Kidney tubule cell (primary cell): ENCODE measurements at places on chromosomes 7 and 10.

DNA sequence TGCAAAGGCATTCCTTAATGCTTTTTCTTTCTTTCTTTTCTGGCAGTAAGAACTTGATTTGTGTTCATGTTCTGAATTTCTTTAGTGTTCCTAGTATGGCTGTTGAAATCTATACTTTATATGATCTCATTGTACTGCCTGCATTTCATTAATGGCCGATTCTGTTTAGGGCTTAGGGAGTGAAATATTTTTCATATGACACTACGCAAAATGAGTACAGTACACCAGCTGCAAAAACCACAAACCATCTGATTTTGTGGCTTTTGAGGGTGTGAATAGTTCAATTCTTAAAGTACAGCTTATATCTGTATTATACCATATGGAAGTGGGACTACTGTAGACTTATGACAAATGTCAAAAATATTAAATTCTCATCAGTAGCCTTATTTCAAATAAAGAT lies 69.1 kb upstream of the FOXP2 start:
- DNase-seq: peak; percentile 1

- DNase-seq: no peak
Observed at GRCh38 chr10:35554036-35554435, 51.1 kb upstream of the GJD4 start.

- DNase-seq: no peak
Observed at GRCh38 chr7:135599471-135599870, 41.8 kb downstream of the NUP205 start.

- DNase-seq: no peak
Observed at GRCh38 chr10:6020826-6021225, 41.3 kb downstream of the IL2RA start.

- DNase-seq: peak; percentile 10
Observed at GRCh38 chr10:50360077-50360850, 108.9 kb upstream of the ASAH2 start.

DNA sequence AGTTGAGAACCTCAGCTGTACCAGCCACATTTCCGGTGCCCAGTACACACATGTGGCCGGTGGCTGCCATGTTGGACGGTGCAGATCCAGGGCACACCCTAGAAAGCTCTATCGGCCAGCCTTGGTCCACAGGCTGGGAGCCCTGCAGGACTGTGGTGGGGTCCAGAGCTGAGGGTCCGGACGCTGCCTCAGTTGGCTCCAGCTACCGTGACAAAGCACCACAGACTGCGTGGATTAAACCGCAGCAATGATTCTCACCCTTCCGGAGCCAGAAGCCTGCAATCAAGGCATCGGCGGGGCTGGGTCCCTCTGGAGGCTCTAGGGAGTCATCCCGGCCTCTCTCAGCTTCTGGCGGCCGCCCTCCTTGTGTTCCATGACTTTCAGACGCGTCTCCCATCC lies 50.1 kb downstream of the PDGFA start:
- DNase-seq: no peak

GRCh38 chr7:158329014-158329610 lies 258.5 kb downstream of the PTPRN2 start:
- no peak for DNase-seq

- DNase-seq: peak; percentile 59
Observed at GRCh38 chr10:101694674-101695403, at the start of gene FBXW4. FBXW4 (minus strand) TSS chr10:101695170; CDS start chr10:101695105, 65 bp downstream.

DNA sequence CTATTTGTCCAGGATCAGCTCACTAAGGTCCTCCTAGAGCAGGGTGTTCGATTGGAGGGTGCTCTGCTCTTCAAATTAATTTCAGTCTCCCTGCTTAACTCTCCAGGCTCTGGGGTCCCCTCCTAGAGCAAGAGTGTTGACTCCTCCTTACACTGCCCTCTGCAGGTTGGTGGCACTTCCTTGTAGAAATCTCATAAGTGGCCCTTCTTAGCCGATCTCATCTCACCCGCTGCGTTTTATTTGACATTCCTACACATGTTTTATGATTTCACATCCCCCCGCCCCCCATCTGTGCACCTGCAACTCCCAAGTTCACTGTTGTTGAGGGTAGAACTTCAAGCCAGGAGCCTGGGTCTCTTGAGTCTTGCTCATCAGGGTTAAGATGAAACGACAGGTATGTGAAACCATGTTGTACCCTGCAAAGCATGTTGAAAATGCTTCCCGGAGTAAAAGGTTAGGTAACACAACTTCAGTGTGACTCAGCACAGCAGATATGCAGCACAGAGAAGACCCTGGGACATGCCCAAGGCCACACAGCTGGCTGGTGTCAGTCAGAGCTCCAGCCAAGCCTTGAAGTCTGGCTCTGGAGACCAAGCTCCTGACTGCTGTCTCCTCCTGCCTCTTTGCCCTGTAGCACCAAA lies 171.2 kb downstream of the PRKAG2 start:
- peak; percentile 87 for DNase-seq

DNA sequence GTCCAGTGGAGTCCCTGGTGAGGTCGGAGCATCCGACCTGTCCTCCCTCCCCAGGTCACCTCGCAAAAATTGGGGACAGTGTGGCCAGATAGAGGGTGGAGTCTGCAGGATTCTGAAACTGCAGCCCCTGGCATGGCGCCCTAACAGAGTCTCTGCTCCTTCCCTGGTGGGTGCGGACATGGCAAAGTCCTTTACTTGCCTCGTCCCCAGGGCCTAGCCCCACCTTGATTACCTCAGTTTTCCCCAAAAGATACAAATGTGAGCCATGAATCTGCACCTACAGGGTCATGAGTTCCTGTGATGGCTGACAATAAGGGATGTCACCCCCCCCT lies 47.7 kb downstream of the NPVF start:
- DNase-seq: no peak

DNA sequence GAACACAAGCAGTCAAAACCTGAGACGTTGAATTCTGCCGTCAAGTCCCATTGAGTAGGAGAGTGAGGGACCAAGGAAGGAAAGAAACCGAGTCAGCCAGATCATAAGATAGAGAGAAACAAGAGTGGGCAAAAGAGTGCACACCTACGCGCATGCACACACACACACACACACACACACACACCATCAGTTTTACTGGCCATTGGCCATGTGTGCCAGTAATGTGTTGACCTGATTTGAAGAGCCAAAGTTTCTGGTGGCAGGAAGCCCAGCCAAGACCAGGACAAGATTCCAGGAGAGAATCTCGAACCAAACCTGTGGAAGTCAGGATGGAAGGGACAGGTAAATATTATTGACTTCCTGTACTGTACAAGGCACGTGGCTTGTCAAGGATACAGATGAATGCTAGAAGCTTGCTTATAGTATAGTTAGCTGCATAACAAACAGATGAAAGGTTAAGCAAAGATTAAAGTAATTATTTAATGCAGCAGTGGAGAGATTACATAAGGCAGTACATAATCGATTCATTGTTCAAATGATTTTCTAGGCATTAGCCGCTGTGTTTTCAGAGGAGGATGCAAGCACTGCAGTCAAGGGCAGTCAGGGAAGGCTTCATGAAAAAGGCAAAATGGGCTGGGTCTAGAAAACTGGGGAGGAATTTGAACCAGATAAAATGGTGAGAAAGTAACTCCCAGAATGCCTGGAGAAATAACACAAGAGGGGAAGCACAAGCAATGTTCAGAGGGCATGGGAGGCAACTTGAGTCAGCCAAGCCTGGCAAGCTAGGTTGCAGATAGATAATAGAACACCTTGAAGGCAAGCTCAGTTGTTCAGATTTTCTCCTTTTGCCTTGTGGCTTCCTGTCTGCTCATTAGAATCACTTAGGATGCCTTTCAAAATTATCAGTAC lies 2.7 kb upstream of the HYCC1 start:
- DNase-seq: no peak

- no peak for DNase-seq
Observed at GRCh38 chr7:1237704-1238255, 5.1 kb downstream of the UNCX start.

DNA sequence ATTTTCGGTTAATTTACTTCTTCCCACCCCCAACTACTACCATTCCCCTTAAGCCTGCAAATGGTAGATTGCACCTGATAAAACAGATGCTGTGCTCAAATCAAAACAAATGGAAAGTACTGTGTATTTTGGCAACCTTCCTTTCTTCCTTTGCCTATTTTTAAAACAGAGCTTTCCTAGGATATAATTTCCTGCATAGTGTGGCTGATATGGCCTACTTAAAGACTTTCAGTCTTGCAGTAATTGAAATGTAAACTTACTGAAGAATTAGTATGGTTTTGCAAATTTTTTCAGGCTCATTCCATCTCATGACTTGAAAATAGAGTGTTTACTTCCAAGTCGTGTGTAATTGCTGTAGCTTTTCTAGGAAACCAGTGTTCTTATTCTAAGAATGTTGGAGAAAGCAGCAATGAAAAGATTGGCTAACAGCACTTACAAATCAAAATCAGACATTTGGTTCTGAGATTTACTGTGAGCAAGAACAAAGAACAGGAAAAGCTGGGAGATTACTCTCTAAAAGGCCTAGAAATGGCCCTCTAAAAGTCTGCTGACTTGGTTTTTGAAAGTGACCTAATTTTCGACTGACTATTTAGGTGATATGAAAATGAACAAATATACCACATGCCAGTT lies 52.0 kb downstream of the REEP3 start:
- DNase-seq: no peak

DNA sequence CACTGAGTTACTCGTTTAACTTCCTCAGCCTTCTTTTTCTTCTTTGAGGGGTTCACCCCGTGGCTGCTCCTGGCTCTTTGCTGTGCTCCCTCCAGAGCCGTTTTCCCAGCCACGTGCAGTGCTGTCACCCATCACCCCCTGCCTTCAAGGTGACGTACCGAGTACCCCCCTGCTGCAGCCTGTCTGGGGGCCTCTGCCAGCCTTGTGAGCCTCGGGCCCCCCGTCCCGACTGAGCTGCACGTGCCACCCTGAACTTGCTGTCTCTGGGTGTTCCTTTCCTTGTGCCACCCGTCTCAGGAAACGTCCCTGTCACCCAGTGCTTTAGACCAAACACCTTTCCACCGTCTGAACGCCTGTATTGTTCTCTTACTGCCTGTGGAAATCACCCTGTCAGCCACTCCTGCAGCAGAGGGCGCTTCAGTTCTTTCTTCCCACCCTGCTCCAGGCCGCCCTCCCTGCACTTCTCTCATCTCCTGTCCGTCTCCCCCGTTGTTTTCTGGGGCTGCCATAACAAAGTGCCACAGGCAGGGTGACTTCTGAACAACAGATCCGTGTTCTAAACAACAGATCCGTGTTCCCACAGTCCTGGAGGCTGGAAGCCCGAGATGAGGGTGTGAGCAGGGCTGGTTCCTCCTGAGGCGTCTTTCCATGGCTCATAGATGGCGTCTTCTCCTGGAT lies 44.6 kb downstream of the WDR37 start:
- DNase-seq: no peak

DNA sequence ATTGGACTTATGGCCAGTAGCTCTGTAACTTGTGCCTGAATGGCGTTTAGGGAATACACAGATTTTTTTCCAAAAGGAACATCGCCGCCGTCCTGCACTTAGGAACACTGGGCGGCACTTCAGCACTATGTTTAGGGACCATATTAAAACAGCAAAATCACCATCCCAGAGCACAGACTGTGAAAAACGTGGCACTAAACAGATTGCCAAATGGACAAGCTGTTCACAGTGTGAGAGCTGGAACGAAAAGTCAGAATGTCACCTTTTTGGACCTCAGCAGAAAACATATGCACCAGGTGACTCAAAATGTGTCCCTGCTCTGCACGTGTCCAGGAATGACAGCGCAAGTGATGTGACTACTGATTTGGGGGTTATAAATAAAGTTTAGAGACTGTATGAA lies 87.9 kb downstream of the ODAD2 start:
- DNase-seq: no peak

- DNase-seq: no peak
Observed at GRCh38 chr10:527416-527815, 162.1 kb downstream of the DIP2C start.

DNA sequence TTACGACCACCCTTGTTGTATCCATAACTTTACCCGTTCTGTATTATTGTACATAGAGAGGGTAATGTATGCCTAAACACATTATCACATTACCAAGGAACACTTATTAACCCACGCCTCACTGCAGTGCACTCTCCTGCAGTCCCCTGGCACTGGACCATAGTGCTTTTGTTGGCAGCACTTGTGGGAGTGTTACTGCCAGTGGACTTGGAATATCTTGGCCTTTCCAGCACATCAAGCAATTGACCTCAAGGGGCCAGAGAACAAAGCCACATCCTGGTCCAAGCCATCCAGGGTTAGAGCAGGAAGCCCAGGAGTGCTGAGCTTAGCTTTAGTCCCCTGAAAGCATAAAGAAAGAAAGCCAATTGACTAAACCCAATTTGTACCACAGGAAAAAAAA lies 304.2 kb downstream of the PCDH15 start:
- DNase-seq: no peak

DNA sequence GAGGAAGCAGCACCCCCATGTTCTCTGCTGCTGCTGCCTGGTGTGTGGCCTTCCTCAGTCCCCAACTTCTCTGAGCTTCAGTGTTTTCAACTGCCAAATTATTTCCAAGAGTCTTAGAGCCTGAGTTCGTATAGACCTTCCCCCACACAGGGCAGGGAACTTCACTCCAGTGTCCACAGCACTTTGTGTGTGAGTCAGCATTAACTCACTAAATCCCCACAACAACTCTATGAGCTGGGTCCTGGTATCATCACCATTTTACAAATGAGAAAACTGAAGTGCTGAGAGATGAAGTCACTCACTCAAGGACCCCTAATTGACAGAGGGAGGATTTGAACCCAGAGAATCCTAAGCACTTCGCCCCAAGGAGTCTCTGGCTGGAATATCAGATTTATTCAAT lies 48.3 kb downstream of the ADCYAP1R1 start:
- DNase-seq: peak; percentile 56

- DNase-seq: peak; percentile 7
Observed at GRCh38 chr7:32937344-32938174, 19.7 kb upstream of the FKBP9 start.

GRCh38 chr7:92260248-92260781 lies 14.5 kb downstream of the ANKIB1 start:
- DNase-seq: peak; percentile 65

DNA sequence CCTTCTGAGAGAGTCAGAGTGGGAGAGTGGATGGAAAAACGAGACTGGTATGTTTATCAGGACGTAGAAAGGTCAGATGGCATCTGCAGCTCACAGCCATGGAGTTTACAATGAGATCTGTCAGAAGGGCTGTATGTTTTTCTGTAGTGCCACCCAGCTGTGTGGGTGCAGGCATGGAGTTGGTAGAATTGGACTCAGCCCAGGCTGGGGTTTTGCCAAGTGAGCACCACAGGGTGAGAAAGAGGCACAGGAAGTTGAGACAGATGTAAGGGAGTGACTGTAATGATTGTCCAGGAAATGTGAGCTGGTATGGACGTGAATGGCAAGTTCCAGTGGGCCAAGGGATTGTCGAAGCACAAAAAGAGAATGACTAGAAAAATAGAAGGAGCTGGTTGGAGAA lies 9.1 kb upstream of the ZYX start:
- peak; percentile 72 for DNase-seq
